ENCODE measurements at places on chromosomes 1 and 21. TPM values are rescaled to one million over a fixed set of nuclear protein-coding genes. Genes with fewer than 3 reads are reported as not detected.
A peak's percentile ranks its signal among the peaks of the same experiment; 100 is the strongest.

DNA sequence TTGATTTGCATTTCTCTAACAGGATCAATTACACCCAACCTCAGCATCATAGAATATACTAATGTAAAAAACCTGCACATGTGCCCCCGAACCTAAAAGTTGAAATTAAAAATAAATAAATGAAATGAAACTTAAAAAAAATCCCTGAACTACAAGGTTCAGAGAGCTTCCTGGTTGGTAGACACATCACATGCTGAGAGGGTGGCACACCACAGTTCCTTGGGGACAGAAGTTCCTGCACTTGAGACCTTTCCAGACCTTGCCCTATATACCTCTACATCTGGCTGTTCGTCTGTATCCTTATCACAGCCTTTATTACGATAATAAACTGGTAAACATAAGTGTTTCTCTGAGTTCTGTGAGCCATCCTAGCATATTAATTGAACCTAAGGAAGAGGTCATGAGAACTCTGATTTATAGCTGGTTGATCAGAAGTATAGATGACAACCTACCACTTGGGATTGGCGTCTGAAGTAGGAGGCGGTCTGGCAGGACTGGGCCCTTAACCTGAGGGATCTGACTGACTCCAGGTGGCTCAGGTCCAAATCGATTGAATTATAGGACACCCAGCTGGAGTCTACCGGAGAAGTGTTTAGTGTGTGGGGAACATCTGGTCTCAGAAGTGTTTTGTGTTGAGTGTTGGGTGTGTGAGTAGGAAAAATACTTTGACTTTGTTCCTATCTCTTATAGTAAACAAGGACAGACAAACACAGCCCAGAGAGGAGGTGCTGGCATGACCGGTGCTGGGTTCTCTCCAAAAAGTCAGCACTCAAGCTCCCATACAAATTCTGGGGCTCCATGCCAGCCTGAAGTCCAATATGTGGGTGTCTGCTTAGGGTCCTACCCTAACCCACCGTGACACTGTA is 19.0 kb downstream of the C1orf115 start:
- peaks cover 19% of the 10 kb centered on the region for H3K4me1 ChIP-seq
- DNase-seq, result peak; percentile 67
- no peak overlapping the region for H3K4me3 ChIP-seq
- no peaks in the 10 kb centered on the region for H3K36me3 ChIP-seq
- H3K27me3 ChIP-seq, result no peaks in the 10 kb centered on the region

DNA sequence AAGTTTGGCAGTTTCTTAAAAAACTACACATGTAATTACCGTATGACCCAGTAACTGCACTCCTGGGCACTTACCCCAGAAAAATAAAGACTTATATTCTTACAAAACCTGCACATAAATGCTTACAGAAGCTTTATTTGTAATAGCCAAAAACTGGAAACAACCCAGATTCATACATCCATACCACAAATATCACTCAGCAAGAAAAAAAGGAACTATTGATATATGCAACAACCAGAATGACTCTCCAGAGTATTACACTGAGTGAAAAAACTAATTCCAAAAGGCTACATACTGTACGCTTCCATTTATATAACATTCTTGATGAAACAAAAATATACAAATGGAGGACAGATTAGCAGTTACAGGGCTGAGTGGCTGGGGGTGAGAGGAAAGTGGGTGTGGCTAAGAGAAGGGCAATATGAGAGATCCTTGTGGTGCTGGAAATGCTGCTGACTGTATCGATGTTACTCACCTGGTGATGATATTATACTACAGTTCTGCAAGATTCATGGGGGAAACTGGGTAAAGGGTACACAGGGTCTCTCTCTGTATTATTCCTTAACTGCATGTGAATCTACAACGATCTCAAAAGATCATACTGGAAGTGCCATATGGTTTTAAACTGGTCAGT is 96.0 kb upstream of the GNG4 start:
- no peak for DNase-seq
- H3K36me3 ChIP-seq, result peaks cover 10% of the 10 kb centered on the region
- H3K27me3 ChIP-seq, result no peaks in the 10 kb centered on the region

RXFP4 gene
- not detected for polyA plus RNA-seq

TSPAN2 gene
- polyA plus RNA-seq, result 5.5 TPM

- no peak overlapping the region for H3K4me3 ChIP-seq
- H3K27me3 ChIP-seq, result no peaks in the 10 kb centered on the region
- H3K27ac ChIP-seq, result no peak overlapping the region
- no peaks in the 10 kb centered on the region for H3K36me3 ChIP-seq
Measured at GRCh38 chr1:185789501-185790193, 55.5 kb downstream of the HMCN1 start.

MORC3 gene
- polyA plus RNA-seq, result 9.4 TPM

- H3K36me3 ChIP-seq, result no peaks in the 10 kb centered on the region
- no peak overlapping the region for H3K4me3 ChIP-seq
- no peak overlapping the region for H3K27ac ChIP-seq
- H3K4me1 ChIP-seq, result no peaks in the 10 kb centered on the region
- no peaks in the 10 kb centered on the region for H3K27me3 ChIP-seq
Measured at GRCh38 chr1:63984257-63984929, 210.6 kb downstream of the ROR1 start.

- H3K27me3 ChIP-seq, result no peaks in the 10 kb centered on the region
- H3K36me3 ChIP-seq, result peaks cover 5% of the 10 kb centered on the region
- no peak for DNase-seq
- H3K4me1 ChIP-seq, result peaks cover 5% of the 10 kb centered on the region
- H3K4me3 ChIP-seq, result no peak overlapping the region
- H3K27ac ChIP-seq, result no peak overlapping the region
Measured at GRCh38 chr1:173818459-173818858, 6.0 kb upstream of the DARS2 start.

DENND4B gene
- polyA plus RNA-seq, result 35.6 TPM

- H3K27me3 ChIP-seq, result no peaks in the 10 kb centered on the region
- H3K27ac ChIP-seq, result peak overlapping the region; percentile 88
Measured at GRCh38 chr1:159925719-159926078, 392 bp upstream of the TAGLN2 start.

DNA sequence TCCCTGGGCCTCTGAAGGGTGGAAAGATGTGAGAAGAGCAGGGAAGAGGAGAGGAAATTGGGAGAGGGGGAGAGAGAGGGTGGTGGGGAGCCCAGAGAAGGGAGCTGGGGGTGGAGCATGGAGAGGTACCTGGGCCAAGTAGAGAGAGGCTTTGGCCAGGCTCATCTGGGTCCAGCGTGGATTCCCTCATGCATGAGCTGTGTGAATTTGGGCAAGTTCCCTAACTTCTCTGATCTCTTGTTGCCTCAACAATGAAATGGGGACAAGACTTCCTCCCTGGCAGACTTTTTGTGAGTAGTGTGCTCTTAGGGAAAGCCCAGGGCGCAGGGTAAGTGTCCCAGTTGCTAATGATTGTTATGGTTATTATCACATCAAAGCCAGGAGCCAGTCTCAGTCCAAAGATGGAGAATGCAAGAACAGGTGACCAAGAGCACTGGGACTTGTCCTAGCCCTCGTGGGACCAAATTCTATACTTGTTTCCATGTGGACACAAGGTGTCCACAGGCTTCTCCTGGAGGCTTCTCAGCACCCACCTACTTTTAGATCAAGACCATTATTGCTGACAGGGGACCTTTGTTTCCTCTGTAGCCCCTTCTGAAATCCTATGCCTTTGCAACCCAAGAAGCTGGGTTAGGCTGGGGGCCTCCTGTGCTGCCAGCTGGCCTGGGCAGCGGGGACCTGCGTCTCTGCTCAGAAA is 13.9 kb downstream of the IL6R start:
- H3K36me3 ChIP-seq, result no peaks in the 10 kb centered on the region
- peak; percentile 41 for DNase-seq
- peaks cover 27% of the 10 kb centered on the region for H3K4me1 ChIP-seq
- no peak overlapping the region for H3K4me3 ChIP-seq
- H3K27ac ChIP-seq, result peak overlapping the region; percentile 97
- H3K27me3 ChIP-seq, result no peaks in the 10 kb centered on the region

DNA sequence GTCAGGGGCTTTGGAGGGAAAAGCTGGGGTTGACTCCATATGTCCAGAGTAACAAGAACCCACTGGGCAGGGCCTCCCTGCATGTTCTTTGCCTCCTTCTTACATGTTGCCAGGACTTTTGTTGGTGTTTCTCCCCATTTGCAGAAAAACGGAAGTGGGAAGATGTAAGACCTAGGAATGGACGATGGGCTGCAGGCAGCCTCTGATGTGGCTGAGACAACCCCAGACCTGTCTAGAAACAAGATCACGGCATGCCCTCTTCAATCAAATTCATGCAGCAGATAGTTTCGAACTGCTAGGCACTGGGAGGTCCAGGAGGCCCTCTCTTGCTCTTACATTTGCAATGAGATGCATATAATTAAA is 3.4 kb downstream of the FAM43B start:
- no peak overlapping the region for H3K4me3 ChIP-seq
- H3K27ac ChIP-seq, result no peak overlapping the region
- peaks cover 20% of the 10 kb centered on the region for H3K27me3 ChIP-seq
- DNase-seq, result no peak
- H3K4me1 ChIP-seq, result no peaks in the 10 kb centered on the region
- no peaks in the 10 kb centered on the region for H3K36me3 ChIP-seq

ANKRD35 gene
- polyA plus RNA-seq, result 1.1 TPM

- no peak for DNase-seq
- H3K4me3 ChIP-seq, result no peak overlapping the region
- H3K4me1 ChIP-seq, result no peaks in the 10 kb centered on the region
- peaks cover 1% of the 10 kb centered on the region for H3K27me3 ChIP-seq
- no peak overlapping the region for H3K27ac ChIP-seq
- H3K36me3 ChIP-seq, result no peaks in the 10 kb centered on the region
Measured at GRCh38 chr1:157448636-157449035, 103.7 kb downstream of the FCRL5 start.

- no peaks in the 10 kb centered on the region for H3K4me1 ChIP-seq
- no peaks in the 10 kb centered on the region for H3K36me3 ChIP-seq
- H3K4me3 ChIP-seq, result no peak overlapping the region
- H3K27me3 ChIP-seq, result no peaks in the 10 kb centered on the region
- peak; percentile 81 for DNase-seq
Measured at GRCh38 chr1:227356620-227357146, 38.4 kb upstream of the CDC42BPA start.

SAMD13 gene
- polyA plus RNA-seq, result 6.2 TPM

TMEM201 gene
- polyA plus RNA-seq, result 6.0 TPM

FHAD1 gene
- 0.27 TPM for polyA plus RNA-seq

CHIA gene
- 0.54 TPM for polyA plus RNA-seq

DNA sequence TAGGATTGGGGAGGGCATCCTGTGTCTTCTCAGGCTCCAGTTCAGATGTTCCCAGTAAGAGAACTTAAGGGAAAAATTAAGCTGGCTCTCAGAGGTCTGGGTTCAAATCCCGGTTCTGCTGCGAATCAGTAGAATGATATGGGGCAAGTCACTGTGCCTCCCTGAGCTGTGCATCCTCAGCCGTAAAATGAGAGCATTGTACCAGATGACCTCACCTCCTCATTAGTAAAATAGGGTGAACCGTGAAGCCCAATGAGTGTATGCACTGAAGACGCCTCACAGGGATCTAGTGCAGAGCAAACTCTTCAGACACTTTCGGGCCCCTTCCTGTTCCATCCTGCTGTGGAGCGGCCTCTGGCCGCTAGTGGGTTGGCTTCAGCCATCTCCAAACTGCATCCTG is 36.0 kb downstream of the SYT6 start:
- no peak overlapping the region for H3K27ac ChIP-seq
- no peaks in the 10 kb centered on the region for H3K27me3 ChIP-seq
- no peak for DNase-seq
- no peak overlapping the region for H3K4me3 ChIP-seq
- H3K4me1 ChIP-seq, result no peaks in the 10 kb centered on the region
- no peaks in the 10 kb centered on the region for H3K36me3 ChIP-seq

SH3BP5L gene
- polyA plus RNA-seq, result 38.0 TPM

CAPN9 gene
- 7.3 TPM for polyA plus RNA-seq

DNA sequence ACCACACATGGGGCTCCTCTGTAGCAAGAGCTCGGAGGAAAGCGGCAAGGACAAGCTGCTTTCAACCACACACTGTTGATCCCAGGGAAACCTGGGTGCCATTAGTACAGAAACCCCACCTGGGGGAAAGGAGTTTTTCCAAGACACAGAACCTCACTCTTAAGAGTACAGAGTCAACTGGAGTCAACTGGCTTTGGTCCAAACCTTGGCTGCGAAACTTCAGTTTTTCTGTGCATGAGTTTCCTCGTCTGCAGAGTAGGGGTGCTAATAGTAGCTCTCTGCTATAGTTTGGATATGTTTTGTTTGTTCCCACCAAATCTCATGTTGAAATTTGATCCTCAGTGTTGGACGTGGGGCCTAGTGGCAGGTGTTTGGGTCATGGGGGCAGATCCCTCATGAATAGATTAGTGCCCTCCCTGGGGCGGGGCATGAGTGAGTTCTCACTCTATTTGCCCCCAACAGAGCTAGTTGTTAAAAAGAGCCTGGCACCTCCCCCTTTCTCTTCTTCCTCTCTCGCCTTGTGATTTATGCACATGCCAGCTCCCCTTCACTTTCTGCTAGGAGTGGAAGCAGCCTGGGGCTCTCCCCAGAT is 161.1 kb downstream of the PIGK start:
- no peaks in the 10 kb centered on the region for H3K27me3 ChIP-seq
- H3K27ac ChIP-seq, result no peak overlapping the region
- no peak for DNase-seq
- no peaks in the 10 kb centered on the region for H3K4me1 ChIP-seq

FCMR gene
- 2.4 TPM for polyA plus RNA-seq

TMCO4 gene
- polyA plus RNA-seq, result 59.0 TPM

- no peaks in the 10 kb centered on the region for H3K36me3 ChIP-seq
- H3K27ac ChIP-seq, result no peak overlapping the region
- H3K4me3 ChIP-seq, result no peak overlapping the region
- H3K4me1 ChIP-seq, result no peaks in the 10 kb centered on the region
Measured at GRCh38 chr1:176775378-176775777, 312.4 kb downstream of the PAPPA2 start.

DNA sequence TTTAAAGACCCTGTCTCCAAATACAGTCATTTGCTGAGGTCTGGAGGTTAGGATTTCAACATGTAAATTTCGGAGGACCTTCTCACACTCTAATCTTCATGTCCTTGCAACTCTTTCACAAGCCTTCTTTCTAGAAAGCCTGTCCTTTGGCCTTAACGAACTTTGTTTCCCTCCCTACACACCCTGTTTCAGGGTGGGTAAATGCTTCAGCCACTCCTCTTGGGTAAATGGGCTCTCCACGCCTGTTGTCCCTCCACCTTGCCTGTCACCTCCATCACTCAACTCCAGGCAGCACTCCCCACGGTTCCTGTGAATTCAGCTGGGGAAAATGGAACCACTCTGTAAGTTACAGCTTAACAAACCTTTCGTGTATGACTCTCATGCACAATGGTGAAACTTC is 84.0 kb upstream of the COG2 start:
- H3K4me1 ChIP-seq, result peaks cover 1% of the 10 kb centered on the region
- H3K4me3 ChIP-seq, result no peak overlapping the region
- DNase-seq, result peak; percentile 72
- no peaks in the 10 kb centered on the region for H3K36me3 ChIP-seq
